Karpas-422 (cell line): ENCODE measurements at places on chromosomes 12 and 14.

- peak; percentile 61 for DNase-seq
Measured at GRCh38 chr14:70640938-70641547, 673 bp upstream of the TTC9 start.

GRCh38 chr14:33930439-33930838 is 20.4 kb downstream of the EGLN3 start:
- DNase-seq = no peak

DNA sequence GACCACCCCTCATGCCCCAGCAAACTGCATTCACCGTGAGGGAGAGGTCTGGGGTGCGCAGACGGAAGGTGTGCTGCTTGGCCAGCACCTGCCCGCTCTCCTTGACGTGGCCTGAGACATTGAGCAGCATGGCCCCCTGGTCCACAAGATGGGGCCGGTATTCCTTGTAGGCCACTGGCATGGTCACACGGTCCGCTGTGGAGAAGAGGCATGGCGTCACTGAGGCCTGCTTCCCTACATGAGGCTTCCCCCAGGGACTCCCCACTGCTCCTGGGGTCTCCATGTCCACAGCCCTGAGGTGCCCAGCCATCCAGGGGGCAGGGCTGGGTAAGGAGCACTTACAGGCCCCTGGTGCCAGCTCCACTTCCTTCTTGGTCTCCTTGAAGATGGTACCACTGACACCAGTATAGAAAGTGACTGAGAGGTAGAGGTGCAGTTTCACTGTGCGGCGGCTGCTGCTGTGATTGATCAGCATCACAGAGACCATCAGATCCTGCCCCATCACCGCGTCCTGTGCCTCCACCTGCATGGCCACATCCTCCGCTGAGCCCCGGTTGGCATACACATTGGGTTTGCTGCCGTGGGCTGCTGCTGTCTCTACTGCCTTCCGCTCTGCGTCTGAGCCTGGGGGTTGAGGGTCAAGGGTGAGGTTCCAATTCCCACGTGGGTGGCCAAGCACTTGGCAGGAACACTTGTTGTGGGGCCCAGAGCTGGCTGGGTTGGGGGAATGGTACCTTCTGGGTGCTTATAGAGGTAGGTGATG is 8.2 kb downstream of the TGM1 start:
- DNase-seq = no peak

DNA sequence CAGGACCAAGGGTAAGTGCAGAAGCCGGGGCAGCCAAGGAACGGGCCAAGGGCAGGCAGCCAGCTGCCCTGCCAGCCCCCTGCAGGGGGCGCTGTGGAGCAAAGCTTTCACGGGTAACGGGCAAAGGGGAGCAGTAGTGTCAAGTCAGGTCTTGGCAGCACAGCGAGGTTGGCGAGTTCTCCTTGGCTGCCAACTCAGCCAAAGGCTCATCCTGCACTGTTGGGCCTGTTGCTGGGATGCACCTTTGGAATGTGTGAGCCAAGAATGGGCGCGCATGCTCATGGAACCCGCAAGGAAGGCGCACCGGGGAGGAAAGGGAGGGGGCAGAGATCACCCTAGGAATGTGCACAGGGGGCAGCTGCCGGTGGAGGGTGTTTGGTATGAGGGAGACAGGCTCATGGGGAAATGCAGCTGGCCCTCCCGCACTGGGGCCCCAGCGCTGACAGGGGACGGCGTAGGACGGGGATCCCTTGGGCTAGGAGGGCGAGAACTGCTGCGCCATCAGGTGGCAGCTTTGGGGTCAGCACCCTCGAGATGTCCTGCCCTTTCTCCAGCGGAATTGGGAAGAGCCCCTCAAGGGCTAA is 138.0 kb downstream of the ASCL4 start:
- peak; percentile 82 for DNase-seq

- no peak for DNase-seq
Measured at GRCh38 chr14:66311990-66312389, 174.2 kb upstream of the CCDC196 start.

DNA sequence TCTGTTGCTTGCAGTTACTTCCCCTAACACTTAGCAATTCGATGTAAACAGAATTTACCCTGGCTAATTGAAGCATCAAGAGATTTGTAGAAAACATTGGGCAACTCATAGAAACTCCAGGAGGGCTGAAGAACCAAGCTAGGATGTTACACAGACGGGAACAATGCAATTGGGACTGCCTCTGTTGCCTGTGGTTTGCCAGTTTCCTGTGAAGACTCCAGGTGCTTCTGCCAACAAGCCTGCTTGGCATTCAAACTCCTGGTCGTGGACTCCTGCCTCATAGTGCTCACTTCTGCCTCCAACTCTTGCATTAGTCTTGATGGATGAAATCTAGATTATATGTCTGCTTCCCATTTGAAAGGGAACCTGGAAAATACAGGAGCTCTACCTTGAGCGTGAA is 246.0 kb downstream of the BMP4 start:
- DNase-seq = no peak

GRCh38 chr12:46144433-46144832 is 124.4 kb downstream of the SLC38A1 start:
- DNase-seq = no peak

- no peak for DNase-seq
Measured at GRCh38 chr12:73384592-73384991, 1112.4 kb downstream of the TRHDE start.

DNA sequence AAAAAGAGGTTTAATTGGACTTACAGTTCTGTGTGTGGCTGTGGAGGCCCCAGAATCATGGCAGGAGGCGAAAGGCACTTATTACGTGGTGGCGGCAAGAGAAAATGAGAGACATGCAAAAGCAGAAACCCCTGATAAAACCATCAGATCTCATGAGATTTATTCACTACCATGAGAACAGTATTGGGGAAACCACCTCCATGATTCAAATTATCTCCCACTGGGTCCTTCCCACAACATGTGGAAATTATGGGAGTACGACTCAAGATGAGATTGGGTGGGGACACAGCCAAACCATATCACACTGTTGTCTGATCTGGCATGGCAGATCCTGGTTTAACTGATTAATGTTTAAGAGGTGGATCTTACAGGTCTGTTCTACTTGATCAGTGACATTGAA is 5.6 kb downstream of the DDX47 start:
- DNase-seq = no peak
